ENCODE measurements at places on chromosomes 16 and 17.

DNA sequence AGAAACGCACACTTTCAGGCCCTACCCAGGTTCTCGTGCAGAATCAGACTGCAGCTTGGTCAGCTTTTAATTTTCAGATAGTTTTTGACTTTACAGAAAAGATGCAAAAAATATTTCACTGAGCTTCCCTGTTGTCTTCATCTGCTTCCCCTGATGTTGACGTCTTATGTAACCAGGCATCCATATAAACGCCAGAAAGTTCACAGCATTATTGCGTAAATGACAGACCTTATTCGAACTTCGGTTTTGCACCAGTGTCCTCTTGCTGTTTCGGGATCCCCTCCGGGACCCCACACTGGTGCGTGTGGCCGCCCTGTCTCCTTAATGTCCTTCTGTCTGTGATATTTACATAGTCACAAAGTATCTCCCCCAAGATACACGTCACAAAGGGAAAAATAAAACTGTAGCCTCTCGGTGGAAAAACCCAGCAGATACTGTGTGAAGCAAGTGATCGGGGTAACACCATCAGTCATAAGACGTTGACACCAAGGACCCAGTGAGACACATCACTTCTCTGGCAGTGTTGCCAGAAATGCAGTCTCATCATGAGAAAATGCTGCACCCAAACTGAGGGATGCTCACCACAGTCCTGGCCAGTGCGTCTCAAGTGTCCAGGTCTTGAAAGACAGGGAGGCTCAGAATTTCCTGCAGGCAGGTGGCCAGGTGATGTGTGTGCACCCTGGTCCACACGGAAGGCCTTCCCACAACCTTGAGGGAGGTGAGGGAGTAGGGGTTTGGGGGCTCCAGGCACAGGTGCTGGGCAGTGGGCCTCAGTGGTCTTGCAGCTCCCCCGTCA, 4.3 kb downstream of the BANP start:
- no peak for DNase-seq

GRCh38 chr17:10266296-10266876, 68.0 kb upstream of the GAS7 start:
- no peak for DNase-seq

GRCh38 chr17:1577583-1578013, 15.0 kb upstream of the PITPNA start:
- no peak for DNase-seq

GRCh38 chr17:40819528-40820125, 2.8 kb downstream of the KRT10 start:
- DNase-seq = no peak

DNA sequence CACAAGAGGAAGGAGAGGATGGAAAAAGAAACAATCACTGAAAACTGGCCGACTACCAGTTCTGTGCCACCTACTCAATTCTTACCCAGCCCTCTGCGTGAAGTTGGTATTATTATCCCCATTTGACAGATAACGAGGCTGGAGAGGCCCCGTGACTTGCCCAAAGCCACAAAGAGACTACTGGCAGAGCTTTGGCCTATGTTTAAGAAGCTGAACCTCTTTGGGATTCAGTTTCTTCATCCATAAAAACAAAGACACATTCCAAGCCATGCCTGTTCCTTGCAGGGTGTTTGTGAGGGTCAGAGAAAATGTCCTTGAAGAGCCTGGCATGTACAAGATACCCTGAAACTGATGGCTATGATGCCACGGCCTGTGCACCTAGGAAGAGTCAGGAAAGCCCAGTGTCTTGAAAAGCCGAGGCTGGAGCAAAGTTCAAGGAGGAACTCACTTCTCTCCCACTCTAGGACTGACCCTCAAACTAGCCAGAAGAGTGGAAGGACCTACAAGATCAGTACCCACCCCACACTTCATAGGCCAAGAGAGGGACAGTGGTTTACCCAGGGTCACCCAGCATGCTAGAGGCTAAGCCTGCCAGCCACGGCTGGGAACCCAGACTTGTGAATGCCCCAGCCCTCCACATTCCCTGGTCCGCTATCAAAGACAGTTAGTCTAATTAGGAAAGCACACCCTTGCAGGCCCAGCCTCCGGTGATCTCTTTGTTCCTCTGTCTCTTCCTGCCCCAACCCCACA, 1.6 kb upstream of the ACSF2 start:
- no peak for DNase-seq

GRCh38 chr16:89422527-89422904, 67.8 kb downstream of the ANKRD11 start:
- peak; percentile 71 for DNase-seq

GRCh38 chr17:44353672-44354331, 8.7 kb downstream of the GRN start:
- DNase-seq = no peak

DNA sequence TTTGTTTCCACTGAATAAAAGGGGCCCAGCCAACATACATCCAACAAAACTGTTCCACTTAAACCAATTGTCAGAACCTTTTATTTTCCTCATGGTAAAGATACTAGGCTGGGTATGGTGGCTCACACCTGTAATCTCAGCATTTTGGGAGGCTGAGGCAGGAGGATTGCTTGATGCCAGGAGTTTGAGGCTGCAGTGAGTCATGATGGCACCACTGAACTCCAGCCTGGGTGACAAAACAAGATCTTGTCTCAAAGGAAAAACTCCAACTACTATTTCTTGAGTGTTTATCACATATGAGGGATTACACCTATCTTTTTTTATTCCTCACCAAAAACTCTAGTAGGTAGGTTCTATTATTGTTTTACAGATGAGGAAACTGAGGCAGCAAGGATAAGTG, 4.7 kb upstream of the PSMC5 start:
- DNase-seq = no peak

- no peak for DNase-seq
These were observed 434.7 kb upstream of the RBFOX1 start for GRCh38 chr16:6897876-6898485.
